Natural killer cell (primary cell): ENCODE measurements at places on chromosomes 3 and 15.

DNA sequence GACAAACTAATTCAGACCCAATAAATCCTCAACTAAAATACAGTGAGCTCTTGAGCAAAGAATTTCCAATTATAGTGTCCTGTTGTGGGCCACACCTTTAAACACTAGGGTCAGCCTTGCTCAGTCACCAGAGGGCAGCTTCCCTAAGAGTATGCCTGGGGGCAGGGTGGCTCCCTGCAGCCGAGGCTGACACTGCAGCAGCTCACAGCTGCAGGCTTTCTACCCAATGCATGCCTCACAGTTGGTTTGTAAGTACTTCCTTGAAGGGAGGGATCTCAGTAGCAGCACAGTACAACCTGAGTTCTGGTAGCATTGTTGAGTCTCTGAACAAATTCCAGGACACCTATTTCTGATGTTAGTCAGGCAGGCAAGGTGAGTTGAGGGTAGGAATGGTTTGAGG lies 335.6 kb downstream of the TUSC7 start:
- no peak for DNase-seq

GRCh38 chr15:96564546-96564945 lies 234.0 kb downstream of the NR2F2 start:
- DNase-seq: no peak

GRCh38 chr3:57043518-57043917 lies 16.9 kb upstream of the SPATA12 start:
- no peak for DNase-seq

GRCh38 chr15:45182996-45183395 lies 4.8 kb downstream of the SHF start:
- DNase-seq: no peak

GRCh38 chr3:158747417-158747816 lies 15.2 kb upstream of the RARRES1 start:
- DNase-seq: no peak

DNA sequence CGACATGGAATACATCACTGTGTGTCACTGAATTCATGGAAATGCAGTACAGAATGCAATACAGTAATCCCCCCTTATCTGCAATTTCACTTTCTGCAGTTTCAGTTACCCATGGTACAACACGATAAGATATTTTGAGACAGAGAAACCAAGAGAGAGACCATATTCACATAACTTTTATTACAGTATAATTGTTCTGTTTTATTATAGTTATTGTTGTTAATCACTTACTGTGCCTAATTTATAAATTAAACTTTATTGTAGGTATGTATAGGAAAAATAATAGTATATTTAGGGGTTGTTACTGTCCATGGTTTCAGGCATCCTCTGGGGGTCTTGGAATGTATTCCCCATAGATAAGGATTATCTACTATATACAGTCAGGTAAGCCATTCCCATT lies 61.8 kb downstream of the MBNL1 start:
- DNase-seq: no peak

DNA sequence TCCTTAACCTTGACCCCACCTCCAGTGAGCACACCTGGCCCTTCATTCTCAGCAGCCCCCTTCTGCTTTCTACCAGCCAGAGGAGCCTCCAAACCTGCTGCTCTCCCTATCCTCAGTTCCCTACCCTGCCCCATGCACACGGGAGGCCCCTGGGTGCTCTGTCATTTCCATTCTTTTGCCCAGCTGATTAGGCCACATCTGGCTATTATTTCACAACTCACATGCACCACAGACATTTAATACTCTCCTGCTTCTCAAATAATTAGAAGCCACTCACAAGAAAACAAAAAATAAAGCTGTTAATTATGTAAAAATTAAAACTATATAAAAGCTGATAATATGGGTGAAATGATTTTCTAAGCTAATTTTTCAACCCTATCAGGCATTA lies 50.7 kb downstream of the MYLK start:
- DNase-seq: no peak

DNA sequence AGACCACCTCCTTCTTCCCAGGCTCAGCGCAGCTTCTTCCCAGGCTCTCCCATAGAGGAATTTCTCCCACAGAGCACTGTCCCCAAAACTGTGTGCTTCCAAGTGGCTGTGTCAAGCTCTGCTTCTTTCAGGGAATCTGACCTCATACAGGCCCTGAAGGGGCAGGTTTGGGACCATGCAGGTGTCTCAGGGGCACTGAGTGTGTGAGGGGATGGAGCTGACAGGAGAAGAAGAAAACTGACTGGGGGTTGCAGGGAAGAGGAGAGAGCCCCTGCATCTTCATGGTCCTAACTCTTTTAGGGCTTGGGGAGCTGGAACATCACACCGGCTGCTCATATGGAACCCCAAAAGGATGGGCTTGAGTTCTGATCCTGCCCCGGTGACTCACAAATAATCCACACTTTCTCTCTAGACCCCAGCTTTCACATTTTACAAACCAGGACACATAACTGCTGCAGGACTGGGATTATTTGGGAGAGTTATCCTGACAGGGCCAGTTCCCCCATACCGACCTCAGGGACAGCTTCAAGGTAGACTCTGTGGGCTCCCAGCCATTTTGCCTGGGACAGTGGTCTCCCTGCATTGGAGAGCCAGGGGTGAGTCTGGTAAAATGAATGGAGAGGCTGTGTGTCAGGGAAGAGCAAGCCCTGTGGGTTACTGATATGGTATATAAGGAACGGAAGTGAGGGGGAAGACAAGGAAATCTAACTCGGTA lies 316.1 kb downstream of the TLE3 start:
- DNase-seq: no peak

DNA sequence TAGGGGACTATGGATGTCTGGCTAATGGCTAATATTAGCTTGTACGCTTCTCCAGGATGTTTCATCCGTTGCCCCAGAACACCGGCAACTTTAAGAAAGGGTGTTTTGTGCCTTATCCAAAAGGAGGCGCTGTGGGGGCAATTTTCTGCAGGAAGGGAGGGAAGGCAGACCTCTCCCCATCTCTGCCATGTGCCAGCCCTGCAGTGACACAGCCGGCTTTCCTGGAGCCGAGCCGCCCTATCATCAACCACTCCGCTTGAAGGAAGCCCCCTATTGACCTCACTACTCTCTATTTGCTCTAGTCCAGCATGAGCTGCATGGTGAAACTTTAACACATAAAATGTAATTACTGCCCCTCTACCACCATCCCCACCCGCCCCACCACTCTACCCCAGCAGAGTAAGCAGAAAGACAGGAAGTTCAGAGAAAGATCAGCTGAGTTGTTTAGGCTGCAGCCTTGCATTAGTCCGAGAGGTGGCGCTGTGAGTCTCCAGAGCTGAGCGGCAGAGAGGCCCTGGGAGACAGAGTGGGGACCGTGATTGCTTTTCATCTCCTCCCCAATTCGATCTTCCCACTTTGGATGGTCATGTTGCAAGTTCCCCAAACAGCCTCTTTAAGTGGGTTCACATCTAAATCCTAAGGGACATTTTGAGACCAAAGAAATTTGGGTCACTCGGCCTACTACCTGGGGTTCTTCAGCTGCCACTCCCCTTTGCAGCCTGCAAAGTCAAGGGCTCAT lies 24.5 kb upstream of the RAD18 start:
- DNase-seq: peak; percentile 35

GRCh38 chr3:196793246-196793645 lies 53.6 kb downstream of the PAK2 start:
- no peak for DNase-seq

DNA sequence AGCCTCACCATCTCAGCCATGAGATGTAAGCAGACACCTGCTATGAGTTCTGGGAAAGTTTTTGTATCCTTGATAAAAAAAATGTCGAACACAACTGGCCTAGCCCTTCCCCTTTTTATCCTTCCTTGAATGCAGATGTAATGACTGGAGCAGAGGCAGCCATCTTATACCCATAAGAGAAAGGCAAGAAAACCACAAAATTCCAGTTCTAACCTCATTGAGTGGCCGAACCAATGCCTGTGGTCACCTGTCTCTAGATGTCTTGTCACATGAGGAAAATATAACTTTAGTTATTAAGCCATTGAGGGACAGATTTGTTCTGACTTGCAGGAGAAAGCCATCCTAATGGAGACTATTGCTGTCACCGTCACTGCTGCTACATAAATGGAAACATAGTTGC lies 80.4 kb upstream of the SLC6A6 start:
- no peak for DNase-seq

DNA sequence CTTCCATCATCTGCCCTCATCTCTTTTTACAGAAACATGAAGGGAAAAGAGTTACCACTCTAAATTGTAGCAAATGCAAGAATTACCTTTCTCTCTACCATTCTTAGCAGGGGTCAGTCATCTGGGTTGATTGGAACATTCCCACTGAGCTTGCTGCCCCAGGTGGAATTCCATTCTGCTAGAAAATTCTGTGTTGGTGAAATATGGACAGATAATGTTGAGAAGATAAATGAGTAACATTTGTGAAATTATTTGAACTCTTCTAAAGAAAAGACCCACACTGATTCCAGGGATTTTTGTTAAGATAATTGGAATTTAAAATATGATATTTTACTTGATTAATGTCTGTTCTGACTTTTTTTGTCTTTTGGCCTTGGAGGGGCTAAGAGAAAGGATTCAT lies 11.0 kb upstream of the CPA3 start:
- no peak for DNase-seq

- DNase-seq: no peak
Observed at GRCh38 chr15:92140796-92141195, 252.9 kb upstream of the ST8SIA2 start.

GRCh38 chr3:81938681-81939080 lies 177.2 kb upstream of the GBE1 start:
- no peak for DNase-seq

DNA sequence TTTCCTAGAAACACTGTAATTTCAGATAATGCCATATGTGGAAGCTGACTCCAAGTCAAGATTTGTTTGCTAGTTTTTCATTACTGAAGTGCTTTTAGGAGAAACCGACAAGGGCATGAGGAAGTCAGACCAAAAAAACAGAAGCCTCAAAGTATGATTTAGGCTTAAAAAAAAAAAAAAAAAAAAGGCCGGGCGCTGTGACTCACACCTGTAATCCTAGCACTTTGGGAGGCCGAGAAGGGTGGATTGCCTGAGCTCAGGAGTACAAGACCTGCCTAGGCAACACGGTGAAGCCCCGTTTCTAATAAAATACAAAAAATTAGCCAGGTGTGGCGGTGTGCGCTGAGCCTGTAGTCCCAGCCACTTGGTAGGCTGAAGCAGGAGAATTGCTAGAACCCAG lies 11.6 kb downstream of the RPL15 start:
- no peak for DNase-seq

GRCh38 chr15:80475572-80475971 lies 71.4 kb downstream of the ARNT2 start:
- DNase-seq: no peak

DNA sequence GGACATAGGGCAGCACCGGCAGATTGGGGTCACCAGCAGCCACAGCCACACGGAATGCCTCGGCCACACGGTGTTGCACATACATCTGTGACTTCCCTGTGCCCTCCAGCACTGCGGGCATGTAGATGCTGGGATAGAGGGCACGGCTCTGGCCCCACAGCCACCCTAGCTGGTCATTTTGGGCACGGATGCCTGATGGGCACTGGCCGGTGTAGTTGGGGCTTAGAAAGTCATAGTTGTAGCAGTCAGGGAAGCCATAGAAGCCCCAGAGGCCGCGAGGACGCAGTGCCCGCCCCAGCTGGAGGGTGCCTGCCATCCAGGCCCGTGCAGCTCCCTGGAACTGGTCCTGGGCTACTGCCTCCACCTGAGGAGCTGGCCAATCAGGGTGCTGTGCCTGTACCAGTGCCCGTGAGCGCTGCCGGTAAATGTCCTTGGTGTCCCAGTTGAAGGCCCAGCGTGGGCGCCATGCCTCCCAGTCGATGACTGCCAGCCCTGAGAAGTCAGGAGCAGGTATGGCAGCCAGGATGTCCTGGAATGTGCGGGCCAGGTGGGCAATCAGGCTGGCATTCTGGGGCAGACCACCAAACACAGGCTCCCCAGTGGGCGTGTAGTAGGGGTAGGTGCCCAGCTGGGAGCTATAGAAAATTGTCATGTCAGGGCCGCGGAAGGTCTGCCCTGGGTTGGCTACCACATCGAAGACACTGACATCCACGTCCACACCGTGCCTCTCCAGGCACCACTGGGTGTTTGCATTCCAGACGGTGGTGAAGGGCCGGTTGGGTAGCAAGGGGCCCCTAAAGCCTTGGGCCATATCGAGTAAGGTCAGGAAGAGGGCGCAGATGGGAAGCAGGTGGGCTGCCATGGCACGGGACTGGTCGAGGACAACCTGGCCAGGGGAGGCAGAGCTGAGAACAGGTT lies 1.0 kb downstream of the HYAL1 start:
- no peak for DNase-seq

DNA sequence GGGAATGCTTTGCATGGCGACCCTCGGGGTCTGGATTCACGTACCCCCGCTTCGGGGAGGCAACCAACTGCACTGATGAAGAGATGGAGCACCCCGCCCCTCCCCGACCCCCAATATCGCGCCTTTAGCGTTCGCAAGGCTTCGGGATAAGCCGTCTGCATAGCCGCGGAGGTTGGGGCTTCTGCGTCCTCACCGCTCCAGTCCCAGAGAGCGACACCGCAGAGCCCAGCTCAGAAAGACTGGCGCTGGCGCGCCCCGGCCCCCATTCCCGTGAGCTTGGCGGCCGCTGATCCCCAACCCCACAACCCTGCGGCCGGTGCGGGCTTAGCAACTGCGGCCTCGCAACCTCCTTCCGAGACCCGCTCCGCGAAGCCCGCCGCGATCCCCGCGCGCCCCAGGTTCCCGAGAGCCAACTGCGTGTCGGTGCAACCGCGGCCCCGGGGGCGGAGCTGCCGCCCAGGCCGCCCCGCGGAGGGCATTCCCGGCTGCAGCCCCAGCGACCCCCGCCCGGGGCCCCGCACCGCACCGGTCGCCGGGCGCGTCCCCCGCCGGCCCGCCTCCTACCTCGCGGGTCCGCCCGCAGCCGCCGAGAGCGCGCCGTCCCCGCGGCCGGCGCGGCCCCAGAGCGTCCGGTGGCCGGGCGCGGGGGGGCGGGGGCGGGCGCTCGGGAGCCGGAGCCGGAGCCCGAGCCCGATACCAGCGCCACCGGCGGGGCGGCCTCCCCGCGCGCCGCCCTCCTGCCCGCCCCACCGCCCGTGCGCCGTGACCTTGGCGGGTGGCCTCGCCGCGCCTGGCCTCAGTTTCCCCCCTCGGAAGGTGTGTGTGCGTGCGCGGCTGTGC lies 79.5 kb downstream of the IQSEC1 start:
- peak; percentile 47 for DNase-seq

GRCh38 chr3:53420831-53421230 lies 73.5 kb upstream of the DCP1A start:
- DNase-seq: no peak

GRCh38 chr3:42425736-42426407 lies 15.5 kb upstream of the LYZL4 start:
- DNase-seq: no peak
